ENCODE measurements at places on chromosomes 6 and 20. TPM values are rescaled to one million over a fixed set of nuclear protein-coding genes. Genes with fewer than 3 reads are reported as not detected.

DNA sequence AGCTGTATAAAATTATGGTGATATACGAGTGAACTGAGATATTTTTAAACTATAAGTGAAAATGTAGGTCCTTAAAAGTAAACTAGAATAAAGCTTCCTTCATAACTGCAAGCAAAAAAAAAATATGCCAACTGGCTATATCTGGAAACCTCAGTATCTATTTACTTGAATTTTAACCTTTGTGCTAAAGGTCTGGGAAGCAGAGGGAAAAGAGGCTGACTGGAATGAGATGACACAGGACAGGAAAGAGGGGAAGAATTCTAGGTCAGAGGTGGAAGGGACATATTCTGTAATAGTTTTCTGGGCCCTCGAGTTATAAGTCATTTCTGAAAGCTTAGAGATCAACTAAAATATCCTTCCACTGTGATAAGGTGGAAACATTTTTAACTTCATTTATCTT, 46.8 kb downstream of the AIG1 start:
- no peak for DNase-seq

- peak; percentile 44 for DNase-seq
Observed at GRCh38 chr20:62067547-62068260, 2.0 kb upstream of the TAF4 start.

DNA sequence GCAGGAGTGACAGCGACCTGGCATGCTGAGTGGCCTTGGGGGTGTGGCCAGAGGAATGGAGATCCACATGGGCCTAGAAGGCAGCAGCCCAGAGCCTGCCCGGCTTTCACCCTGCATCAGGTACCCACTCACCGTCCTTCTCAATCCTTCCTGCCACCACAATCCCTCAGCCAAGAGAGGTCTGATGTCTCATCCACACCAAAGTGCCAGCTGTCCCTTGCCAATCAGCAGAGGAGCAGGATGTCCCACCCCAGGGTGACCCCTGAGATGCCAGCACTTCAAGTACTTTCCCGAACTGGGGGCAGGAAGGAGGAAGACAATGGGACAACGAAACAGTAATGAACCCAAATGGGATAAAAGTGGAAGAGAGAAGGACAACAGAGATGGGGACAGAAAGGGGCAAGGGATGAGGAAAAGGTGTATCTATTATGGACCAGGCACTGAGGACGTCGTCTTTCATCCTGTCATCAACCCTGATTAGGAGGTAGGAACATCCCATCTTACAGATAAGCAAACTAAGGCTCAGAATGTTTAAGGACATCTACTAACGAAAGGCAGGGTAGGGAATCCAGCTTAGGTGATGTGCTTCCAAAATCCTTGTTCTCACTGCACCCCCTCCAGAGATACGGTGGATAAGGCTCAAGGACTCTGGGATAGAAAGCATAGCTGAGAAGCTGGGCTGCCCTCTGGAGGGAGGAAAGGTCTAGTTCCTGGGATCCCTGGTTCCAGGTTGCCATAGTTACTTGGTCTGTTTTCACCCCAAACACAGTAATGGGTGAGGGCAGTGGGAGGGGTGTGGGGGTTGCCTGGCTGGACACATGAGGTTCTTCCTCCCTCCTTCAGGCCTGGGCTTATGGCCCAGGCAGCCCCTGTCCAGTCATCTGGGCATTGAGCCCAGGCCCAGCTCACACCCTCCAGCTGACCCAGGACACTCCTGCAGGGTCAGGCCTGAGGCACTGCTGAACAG, 4.5 kb upstream of the TNXB start:
- DNase-seq, result no peak

GRCh38 chr6:159217595-159218275, 48.5 kb downstream of the FNDC1 start:
- DNase-seq, result peak; percentile 33

- DNase-seq, result no peak
Observed at GRCh38 chr6:136901212-136901784, 20.8 kb upstream of the SLC35D3 start.

DNA sequence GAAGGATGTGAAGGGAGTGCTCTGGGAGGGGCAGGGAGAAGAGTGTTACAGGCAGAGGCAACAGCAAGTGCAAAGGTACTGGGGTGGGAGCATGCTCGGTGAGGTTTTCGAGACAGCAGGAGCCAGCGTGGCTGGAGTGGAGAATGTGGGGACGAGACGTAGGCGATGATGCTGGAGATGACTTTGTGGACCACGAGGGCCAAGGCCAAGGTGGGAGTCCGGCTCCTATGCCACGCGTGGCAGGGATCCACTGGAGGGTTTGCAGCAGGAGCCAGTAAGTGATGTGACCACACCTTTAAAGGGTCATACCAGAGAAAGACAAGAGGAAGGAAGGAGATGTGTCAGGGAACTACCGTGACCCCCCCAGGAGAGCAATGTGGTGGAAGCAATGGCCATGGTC, 7.3 kb downstream of the PTGIS start:
- no peak for DNase-seq

Gene SMOC2
- total RNA-seq, result not detected

Gene ARHGAP40
- not detected for total RNA-seq

Gene OTOR
- not detected for total RNA-seq

Measured in activated naive CD4-positive, alpha-beta T cell treated with anti-CD3 and anti-CD28 coated beads for 36 hours (primary cell).